ENCODE measurements at places on chromosomes 11 and 22.

DNA sequence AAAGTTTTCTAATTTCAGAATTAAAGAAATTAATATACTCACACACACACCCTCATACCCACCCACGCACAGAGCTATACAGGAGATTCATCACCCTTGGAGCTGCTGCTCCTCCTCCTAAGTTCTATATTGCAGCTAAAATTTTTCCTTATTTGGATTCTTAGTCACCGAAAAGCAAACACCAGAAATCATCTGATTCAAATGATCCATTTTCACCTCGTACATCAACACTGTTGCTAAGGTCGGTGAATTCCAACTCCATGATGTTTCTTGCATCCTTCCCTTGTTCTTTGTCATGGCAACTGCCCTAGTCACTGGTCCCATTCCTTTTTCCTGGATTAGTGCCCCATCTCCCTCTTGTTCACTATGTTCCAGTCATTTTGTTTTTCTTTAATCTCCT is 286.2 kb downstream of the GRM5 start:
- peak; percentile 77 for DNase-seq

DNA sequence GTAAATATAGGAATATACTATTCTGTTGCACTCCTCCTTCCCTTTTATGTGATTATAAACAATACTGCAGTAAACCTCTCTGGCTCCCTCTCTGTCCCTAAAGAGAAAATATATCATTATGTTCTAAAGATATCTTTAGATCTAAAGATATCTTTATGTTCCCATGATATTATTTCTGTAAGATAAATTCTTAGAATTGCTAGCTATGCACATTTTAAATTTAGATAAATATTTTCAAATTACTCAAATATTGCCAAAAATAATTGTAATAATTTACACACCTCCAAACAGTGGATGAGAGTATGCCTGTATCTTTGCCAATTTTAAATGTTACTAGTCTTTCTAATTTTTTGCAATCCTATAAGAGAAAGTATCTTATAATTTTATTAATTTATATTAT is 10.3 kb upstream of the DEUP1 start:
- no peak for DNase-seq

DNA sequence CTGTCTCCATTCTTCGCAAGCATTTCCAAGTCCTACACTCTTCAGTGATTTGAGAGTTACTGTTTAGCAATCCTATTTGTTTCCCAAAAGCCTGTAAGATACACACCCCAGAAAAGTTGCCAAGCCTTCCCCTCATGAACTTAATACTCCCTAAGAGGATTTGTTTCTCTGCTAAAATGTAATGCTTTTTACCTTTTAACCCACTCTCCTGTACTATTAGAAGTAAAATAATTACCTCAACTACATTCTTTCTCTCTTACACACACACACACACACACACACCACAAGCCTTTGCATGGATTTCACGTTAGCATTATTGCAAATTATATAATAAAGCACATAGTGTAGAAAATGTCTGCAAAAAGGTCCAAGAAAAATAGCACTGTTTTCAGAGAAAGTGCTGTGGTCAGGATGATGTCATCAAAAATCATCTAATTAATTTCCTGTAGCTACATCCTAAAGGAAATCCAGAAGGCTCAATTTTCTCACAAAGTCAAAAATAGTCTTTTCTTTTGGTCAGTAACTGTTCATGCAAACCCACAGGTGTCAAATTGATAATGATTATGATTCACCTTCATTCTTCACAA is 364.1 kb upstream of the PITPNB start:
- peak; percentile 82 for DNase-seq

- peak; percentile 97 for DNase-seq
Observed at GRCh38 chr11:58059007-58059350, 28.2 kb downstream of the OR6Q1 start.

DNA sequence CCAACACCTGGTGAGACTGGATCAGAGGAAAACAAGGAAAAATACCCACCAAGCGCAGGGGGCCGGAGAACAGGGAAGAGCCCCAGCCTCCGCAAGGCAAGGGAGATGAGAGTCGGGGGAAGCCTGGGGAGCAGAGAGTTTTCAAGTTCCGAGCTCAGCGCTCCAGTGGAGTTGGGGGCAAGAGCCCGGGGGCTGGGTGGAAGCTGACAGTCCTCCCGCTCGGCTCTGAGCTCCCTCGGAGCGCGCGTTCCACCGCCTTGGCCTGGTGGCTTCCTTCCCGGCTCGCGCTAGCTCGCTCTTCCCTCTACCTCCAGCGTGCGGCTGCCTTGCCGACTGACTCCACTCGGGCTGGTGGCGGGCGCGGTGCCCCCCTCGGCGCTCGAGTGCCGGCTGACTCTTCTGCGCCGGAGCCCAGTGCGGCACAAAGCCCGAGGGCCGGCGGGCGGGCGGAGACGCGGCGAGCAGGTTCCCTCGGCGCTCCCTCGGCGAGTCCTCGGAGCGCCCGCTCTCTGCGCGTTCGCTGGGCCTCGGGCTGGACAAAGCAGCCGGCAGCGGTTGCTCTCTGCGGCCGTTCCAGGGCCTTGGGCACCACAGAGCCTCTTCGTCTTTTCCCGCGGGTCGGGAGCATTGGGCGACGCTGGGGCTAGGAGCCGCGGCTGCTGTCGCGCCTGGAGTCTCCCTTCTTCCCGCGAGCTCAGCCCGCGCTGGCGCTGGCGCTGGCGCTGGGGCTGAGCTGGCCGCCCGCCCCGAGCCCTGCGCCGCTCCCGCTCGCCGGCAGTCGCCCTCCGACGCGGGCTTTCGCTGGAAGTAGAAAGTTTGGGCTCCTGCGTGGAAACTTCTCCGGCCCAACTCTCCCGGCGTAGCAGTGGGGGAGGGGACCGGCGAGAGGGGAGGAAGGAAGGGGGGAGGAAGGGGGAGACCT is 1.0 kb downstream of the PAX6 start:
- DNase-seq = peak; percentile 52

GRCh38 chr11:30282289-30282631 is 40.6 kb upstream of the ARL14EP start:
- no peak for DNase-seq

GRCh38 chr11:82458761-82459160 is 274.9 kb downstream of the FAM181B start:
- no peak for DNase-seq

GRCh38 chr11:65920372-65920802 is 1.2 kb downstream of the DRAP1 start:
- no peak for DNase-seq

- DNase-seq = peak; percentile 3
Observed at GRCh38 chr22:17085277-17086181, 729 bp downstream of the IL17RA start.

- no peak for DNase-seq
Observed at GRCh38 chr11:73969991-73970800, 12.4 kb downstream of the UCP2 start.

- peak; percentile 77 for DNase-seq
Observed at GRCh38 chr22:30649430-30650007, 13.9 kb downstream of the SLC35E4 start.

DNA sequence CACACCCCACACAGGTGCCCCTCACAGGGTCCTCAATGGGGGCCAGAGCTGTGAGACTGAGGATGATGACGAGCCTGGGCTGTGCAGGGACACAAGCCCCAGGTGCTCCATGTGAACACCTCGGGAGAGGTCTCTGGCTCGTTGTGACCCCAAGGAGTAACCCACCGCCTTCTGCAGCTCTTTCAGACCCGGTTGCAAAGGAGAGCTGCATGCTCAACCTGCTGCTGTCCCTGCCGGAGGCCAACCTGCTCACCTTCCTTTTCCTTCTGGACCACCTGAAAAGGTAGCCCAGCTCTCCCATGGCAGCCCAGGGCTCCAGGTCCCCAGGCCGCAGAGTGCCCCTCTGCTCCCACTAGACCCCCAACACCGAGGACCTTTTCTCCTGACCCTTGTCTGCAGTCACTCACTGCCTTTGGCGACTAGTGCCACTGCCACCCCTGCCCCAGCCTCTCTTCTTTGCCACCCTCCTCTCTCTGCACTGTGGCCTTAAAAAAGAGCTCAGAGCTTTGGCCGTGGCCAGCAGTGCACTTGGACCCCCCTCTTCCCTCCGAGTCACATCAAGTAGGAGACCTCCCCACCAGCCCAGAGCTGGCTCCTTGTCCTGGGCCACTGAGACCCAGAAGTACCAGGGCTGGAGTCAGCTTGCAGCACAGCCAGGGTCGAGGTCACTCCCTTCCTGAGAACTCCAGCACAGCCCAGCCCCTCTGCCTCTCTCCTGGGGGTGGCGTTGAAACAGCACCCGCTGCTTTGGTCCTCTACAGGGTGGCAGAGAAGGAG is 133.7 kb downstream of the BCR start:
- DNase-seq = no peak

DNA sequence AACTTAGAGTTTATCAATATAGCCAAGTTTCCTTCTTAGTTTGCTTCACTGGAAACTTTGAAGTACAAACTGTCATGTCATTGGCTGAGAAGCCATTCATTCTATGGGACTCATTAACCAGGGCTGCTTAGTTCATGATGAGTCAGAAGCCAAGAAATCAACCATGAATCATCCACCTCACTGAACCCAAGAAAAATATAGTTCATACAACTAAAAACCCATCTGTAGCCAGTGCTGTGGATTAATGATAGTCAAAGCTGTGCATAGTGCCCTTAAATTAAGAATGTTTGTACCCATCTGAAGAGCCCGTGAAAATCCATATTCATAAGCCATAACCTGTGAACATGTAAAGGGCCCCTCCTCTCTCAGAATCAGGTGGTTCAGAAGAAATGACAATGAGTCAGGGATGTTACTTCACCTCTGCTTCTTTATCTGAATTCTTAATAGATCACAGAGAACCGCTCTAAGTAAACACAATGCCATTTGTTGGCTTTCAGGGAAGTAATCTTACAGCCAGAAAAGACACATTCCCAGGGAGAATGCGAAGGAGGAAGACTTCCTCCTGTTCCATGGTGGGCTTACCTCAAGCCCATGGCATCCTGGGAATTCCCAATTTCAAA is 25.4 kb downstream of the MMP20 start:
- DNase-seq = peak; percentile 90

- no peak for DNase-seq
Observed at GRCh38 chr11:10796191-10796590, 12.5 kb downstream of the EIF4G2 start.

GRCh38 chr11:85950317-85951048 is 95.3 kb downstream of the CCDC83 start:
- DNase-seq = no peak

DNA sequence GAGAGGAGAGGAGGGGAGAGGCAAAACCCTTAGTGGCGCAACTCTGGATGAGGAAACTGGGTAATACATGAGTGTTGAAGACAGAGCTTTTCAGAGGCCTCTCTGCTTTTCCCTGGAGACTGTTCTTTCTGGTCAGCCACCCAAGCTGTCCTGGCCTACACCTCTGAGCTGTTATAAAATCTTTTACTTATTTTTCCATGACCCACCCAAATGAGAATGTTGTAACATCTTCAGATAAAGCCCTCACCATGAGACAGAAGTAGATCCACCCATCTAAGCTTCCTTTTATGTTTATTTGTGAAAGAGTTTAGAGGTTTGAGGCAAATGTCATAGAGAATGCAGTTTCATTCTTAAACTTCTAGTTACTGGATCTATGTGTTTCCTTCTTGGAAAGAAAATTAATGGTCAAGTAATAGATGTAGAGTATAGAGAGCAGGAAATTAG is 20.3 kb upstream of the APLP2 start:
- no peak for DNase-seq

DNA sequence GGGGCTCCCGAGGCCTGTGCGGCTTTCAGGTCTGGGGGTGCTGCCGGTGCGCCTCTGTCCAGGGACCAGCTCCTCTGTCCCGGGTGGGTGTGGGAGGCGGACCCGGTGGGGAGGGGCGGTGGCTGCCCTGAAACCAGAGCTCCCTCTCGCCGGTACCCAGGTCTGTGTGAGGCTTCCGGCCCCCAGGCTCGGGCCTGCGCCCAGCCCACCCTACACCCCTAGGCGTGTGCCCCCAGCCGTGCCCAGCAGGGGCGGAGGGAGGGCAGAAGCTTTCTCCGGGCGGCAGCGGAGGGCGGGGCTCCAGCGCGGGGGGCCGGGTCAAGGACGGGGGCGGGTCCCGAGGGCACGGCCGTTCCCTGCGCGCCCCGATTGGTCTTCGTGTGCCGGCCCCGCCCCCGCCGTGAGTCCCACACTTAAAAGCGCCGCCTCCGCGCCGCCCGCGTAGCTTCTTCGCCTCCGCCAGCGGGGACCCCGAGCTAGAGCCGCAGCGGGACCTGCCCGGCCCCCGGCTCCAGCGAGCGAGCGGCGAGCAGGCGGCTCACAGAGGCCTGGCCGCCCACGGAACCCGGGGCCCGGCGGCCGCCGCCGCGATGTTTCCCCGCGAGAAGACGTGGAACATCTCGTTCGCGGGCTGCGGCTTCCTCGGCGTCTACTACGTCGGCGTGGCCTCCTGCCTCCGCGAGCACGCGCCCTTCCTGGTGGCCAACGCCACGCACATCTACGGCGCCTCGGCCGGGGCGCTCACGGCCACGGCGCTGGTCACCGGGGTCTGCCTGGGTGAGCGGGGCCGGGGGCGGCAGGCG is 616 bp downstream of the PNPLA2 start:
- DNase-seq = peak; percentile 80

- DNase-seq = no peak
Observed at GRCh38 chr22:31550871-31551370, 54.6 kb downstream of the SFI1 start.

DNA sequence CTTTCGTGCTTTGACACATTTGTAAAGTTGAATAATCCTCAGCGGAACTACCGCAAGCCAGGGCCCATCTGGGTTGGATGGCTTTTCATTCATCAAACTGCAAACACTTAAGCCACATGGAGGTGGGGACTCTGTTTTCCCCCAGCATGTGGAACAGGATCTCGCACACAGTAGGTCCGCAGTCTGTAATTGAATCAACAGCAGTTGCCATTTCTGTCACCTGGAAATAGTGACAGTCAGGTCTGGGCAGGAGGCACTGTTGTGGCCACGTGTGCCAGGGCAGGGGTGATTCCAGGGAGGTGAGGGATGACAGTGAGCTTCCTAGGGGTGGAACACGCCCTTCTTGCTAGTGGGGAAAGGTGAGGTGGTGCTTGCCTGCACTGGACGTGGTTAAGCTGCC is 50.7 kb upstream of the ANO1 start:
- no peak for DNase-seq

- DNase-seq = no peak
Observed at GRCh38 chr11:20049231-20049630, 111.0 kb downstream of the DBX1 start.

DNA sequence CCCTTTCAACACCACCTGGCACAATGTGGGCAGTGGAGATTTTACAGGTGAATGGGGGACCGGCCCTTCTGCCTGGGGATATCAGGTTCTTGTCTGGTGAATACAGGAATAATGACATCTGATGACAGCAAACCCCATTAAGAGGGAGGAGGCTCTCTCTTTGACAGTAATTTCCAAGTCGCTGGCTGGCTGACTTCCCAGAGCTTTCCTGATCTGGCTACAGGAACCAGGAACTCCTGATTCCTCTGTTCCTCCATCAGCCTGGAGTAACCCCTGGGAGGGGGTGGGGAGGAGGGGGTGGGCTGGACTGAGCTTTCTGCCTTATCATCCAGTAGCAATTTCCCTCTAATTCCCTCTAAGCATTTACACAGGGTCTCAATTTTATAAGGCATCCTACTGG is 3.7 kb upstream of the MIEF1 start:
- no peak for DNase-seq

GRCh38 chr22:40041366-40042137 is 46.8 kb downstream of the FAM83F start:
- DNase-seq = no peak

GRCh38 chr22:21446128-21446826 is 20.9 kb upstream of the TMEM191C start:
- no peak for DNase-seq
